ENCODE measurements at places on chromosomes 2 and 18. TPM values are rescaled to one million over a fixed set of nuclear protein-coding genes. Genes with fewer than 3 reads are reported as not detected.
A peak's percentile ranks its signal among the peaks of the same experiment; 100 is the strongest.

SRD5A2 gene
- total RNA-seq: not detected

ADNP2 gene
- total RNA-seq: 12.2 TPM

ESPNL gene
- total RNA-seq: 2.0 TPM

LYPD6B gene
- 23.6 TPM for total RNA-seq

LIMS3 gene
- total RNA-seq: 0.24 TPM

DNA sequence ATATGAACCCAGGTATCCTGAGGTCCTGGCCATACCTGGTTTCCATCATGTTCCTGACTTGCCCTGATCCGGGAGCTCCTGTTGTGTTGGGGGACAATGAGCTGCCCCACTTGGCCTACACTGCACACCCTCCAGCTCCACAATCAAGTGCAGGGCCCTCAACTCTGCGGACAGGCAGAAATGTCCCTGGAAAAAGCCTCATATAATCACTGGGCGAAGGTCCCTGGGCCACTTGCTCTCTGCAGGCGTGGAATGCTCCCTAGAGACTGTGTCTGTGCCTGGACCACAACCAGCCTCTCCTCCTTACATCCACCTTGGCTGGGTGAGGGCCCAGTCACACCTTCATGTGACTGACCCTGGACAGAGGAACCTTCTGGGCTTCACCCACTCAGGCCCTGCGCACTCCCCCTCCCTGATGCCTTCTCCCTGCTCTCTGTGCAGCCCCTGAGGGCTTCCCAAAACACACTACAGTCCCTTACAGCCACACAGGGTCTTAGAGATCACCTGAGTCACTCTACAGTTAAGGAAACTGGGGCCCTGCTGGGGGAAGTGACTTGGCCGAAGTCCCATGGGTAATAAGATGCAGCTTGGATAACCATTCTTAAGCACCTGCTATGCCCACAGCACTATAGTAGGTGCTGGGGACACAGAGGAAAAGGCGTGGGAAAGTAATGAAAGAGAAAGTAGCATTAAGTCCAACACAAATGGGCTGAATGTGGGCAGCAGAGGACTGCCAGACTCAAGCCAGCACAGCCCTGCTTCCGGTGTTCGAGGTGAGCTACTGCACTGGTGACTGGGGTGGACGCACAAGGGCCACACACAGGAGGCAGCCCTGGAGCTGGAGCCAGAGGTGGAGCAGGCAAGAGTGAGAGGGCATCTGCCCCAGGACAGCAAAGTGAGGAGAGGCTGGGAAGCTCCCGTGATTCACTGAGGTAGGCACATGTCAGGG is 9.8 kb downstream of the BOLA3 start:
- DNase-seq: no peak

DNA sequence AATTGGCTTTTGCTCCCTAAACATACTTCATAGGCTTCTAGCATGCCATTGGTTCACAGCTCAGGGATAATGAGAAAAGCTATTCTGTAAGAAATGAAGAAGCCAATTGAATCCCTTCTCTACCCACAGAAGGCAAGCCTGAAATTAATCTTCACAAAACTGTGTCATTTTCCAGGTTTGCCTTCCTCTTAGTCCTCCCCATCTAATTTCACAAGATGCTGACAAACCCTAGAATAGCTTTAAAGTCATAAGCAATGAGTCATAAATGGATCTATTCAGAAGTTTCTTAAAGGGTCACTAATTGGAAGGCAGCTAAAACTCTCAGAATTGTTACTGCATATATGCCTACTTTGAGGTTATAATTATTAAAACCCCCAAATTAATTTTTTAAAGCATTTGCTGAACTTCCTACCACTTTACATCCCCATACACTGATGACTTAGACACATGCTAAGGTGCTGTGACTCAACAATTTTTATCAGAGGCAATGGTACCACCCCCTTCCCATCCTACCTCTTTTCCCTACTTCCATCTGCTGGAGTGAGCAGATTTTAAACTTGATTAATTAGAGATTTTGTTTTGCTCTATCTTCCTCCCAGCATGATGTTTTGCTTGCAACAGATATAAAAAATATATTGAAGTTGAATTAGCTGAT is 51.3 kb upstream of the NABP1 start:
- peak; percentile 69 for DNase-seq

DNA sequence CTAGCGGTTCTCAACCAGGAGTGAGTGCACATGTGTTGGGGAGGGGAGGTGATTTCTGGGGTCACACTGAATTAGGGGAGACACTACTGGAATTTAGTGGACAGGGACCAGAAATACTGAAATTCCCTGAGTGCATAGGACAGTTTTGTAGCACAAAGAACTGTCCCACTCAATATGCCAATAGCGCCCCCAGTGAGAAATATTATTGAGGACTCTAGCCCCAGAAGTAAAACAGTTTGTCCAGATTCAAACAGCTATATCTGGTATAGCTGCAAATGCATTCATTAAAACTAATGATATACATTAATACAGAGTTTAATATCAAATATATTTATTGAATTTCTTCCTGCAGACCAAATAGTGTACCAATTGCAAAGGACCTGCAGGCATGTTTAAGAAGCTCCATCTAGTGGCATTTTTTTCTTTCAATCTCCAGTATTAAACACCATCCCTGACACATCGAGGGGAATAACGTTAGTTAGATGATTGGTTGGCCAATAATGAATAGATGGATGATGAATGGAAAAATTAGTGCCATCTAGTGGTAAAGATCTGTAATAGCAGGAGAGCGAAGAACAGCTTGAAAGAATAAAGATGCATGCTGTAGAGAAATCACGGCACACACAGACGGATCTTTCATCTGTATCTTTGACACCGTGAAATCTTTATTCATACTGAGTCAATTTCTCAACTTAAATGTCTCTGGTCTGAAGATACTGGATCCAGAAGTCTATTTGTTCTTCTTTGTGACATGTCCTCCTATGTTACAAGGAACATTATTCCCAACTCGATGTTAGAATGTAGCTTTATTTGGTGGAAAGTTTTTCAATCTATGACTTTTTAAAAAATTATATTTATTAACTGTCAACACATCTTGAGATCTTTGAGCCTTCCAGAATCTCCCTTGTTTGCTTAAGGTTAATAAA is 62.5 kb downstream of the DHRS9 start:
- DNase-seq: peak; percentile 19

DNA sequence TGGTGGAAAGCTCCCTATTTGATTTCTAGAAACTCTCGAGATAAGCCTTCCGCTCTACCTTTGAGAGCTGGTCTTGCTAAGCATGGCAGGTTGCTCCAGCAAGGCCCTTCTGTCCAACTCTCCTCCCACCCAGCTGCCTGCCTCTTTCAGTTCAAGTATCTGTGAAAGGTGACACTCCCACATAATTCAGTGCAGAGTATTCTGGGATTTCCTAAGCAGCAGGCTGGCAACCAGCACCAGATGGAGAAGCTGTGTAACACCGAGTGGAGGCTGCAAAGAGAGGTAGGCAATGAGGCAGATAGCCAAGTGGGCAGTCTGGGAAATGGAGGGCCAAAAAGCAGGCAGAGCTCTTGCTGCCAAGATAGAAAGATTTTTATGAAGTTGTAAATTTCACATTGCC is 88.4 kb upstream of the CAVIN2 start:
- no peak for DNase-seq

DNA sequence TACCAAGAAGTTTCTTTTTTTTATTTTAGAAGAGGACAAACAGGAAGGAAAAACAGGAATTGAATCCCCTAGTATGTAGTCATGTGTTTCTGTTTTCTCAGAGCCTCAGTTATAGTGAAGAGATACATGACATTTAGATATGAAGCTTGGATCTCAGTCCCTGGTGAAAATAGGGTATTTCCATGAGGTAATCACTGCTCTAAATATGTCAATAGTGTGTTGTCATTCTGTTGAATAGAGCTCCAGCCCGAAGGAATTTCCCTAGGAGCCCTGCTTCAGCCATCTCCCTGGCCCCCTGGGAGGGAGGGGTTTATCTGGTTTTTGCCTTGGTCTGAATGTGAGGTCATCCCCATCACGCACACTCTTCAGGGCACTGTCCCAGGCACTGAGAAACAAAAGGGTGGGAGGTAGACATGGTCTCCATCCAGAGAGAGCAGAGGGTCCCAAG is 47.1 kb upstream of the REL start:
- DNase-seq: no peak

- DNase-seq: no peak
These were observed 67.9 kb downstream of the POLR1A start for GRCh38 chr2:86037795-86038192.

DNA sequence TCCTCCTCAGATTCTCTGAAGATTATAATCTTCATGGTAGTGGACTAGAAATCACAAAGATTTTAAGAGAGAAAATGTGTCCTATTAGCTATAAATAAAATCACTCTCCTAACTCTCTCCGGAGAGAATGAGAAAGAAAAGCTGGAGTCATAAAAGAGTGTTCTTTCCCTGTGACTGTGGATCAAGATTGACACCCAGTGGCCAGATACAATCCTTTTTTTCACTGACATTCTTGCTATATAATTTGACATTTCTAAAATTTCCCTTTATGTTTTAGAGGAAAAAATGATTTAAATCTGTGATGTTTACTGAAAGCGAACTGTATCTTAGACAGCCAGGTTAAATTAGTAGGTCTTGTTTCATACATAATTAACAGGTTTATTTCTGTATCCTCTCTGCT is 35.4 kb upstream of the LRP2 start:
- DNase-seq: no peak

GRCh38 chr2:136402281-136402680 is 284.3 kb upstream of the CXCR4 start:
- no peak for DNase-seq

DNA sequence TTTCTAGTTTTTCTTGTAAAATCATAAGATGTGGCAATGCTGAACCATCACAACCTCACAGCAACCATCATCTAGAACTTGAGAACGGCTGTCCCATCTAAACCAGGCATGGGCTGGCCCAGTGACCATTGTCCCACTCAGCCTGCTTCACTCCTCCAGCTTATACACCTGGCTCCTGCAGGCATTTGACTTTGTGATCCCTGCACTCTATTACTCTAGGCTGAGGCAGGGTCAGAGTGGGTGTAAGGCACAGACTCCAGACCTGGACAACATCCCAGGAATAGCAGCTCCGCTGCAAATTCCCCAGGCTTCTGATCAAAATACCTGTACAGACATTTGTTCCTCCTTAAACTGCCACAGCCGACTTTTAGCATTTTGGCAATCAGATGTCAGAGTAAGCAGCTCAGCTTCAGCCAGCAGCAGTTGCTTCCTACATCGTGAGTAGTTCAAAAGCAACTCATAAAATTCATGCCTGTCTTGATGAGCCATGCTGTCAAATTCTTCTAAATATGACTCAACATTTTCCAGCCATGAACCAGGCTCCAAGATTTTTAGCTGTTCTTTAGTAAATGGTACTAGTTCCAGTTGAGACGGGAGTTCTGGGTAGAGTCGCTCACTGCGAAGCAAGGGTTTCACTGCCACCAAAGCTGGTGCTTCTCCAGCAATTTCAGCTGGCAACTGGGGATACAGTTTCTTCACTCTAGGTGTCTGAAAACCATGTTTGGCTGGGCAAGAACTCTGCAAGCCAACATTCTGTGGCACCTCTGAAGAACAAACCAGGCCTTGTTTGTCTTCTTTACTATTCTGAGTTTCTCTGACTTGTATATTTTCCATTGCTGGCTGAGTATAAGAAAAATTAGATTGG is 12.8 kb downstream of the EPG5 start:
- DNase-seq: peak; percentile 94

DNA sequence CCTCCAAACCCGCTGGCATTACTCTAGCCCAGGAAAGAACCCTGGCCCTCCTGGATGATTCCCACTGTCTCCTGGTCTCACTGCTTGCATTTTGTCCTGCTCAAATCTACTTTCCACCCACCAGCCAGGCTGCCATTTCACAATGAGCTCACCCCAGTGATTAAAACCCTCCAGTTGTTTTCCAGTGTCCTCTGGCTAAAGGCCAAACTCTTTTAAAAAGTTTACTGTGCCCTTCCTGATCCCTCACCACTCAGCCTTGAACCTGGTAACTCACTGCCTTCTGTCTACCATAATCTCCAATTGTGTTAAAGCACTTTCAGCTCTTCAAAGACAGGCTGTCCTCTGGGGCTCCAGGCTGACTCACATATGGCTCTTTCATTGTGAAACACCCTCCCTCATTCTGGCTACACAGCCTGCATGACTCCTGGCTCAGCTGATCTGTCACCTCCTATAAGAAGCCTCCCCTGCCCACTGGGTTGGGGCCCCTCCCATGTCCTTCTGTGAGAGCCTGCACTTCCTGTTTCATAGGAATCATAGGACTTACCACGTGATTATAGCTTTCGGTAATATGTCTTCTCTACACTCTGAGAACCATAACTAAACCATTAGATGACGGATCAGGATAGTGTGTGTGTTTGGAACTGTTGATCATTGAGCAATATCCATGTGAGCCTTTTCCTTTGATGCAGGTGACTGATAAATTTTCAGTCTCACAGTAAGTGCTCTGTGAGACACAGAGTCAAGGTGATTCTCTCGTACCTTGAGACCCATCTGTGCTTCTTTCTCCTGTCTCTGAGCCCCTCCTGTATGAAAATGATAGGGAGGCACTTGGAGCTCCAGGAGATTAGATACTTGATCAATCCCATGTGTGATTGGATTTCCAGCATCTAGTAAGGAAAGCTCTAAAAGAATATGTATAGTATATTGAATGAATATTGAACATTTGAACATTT is 590.8 kb upstream of the ID2 start:
- DNase-seq: peak; percentile 87

DNA sequence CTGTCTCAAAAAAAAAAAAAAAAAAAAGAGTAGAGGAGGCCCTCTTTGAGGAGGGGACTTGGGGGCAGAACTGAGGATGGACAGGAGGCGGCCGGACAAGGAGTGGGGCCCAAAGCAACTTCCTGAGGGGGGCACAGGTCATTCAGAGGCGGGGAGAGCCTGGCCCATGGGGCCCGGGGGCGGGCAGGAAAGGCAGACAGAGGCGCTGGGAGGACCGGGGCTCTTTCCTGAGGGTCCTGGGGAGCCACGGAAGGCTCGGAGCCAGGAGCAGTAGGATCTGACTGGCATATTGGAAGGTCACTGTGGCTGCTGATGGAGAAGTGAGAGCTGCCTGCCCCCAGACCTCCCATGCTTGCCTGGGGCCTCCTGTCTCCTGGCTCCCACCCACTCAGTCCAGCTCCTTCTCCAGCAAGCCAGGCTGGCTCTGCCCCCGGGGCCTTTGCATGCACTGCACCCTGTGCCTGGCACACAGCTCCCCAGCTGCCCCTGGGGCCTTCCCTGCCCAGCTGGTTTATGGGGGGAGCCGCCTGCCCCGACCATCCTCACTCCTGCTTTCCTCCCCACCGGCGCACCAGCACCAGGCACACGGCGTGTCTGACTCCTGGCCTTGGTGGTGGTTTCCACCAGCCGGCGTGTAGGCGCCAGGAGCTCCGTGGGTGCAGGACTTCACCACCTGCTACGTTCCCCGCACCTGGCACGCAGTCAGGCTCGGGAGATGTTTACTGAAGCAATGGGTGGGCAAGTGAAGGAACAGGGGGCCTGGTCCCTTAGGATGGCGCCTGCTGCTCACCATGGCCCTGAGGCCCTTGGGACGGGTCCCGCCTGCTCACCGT is 5.6 kb downstream of the ESPNL start:
- DNase-seq: no peak

GRCh38 chr18:35868915-35869314 is 103.6 kb upstream of the RMP24 start:
- no peak for DNase-seq

- no peak for DNase-seq
These were observed 5.8 kb upstream of the LYG2 start for GRCh38 chr2:99261242-99261641.

- peak; percentile 72 for DNase-seq
These were observed 310.2 kb upstream of the NRP2 start for GRCh38 chr2:205372141-205372540.
